ENCODE measurements at places on chromosomes 5 and 9. TPM values are rescaled to one million over a fixed set of nuclear protein-coding genes. Genes with fewer than 3 reads are reported as not detected.

The GLRA1 gene
- 0.53 TPM for total RNA-seq

The DOCK8 gene
- total RNA-seq, result 45.9 TPM

The MARCOL gene
- total RNA-seq, result not detected

The EQTN gene
- not detected for total RNA-seq

The IRX2 gene
- total RNA-seq, result 0.14 TPM

The SMIM33 gene
- not detected for total RNA-seq

The AOPEP gene
- 54.3 TPM for total RNA-seq
